Esophagus muscularis mucosa (tissue), 4 donors: ENCODE measurements at places on chromosomes 7 and 10. TPM values are rescaled to one million over a fixed set of nuclear protein-coding genes. Genes with fewer than 3 reads are reported as not detected.

DNA sequence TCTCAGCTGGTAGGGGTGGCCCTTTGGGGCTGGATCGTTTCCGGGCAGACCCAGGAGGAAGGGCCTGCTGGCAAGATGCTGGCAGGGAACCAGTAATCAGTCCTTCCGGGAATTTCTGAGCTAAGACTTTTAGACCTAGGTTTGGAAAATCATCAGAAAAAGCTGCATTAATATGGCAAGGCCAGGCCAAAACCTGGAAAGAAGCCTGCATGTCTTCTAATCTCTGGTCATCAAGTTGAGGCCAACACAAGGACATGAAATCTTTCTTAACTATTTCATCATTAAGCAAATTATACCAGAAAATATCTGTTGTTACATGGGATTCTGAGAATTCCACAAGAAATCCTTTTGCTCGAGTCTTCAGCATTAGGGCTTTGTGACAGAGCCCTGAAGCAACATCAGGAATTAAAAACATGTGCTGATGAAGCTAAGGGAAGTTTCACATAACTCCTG lies 19.9 kb downstream of the CPA1 start:
- DNase-seq, result no peak

DNA sequence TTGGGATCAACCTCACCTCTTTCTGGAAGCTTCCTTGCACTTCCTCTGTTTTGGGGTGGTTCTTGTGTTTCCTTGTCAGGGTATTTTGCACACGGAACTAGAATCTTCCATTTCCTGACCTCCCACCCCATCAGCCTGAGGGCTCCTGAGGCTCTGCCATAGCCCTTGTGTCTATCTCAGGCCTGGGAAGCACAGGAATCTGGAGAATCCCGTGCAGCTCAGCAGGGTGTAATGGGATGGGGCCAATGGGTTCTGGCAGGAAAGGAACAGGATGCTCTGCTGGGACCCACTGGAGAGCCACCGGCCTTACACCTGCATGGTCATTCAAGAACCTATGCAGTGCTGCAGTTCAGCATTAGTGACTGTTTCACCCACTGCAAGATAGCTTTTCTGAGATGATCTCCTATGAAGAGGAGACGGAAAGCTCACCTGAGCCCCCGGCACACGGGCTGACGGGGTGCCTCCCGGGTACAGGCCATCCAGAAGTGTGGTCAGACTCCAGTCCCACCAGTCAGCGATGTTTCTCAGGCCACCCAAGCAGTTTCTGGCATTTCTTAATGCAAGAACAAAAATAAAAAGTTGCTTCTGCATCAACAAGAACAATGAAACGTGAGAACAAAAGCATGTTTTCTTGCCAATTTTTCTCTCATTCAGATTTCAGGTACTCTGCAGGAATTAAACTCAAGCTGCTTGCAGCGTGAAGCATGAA lies 133.2 kb downstream of the PKD1L1 start:
- DNase-seq, result no peak

GRCh38 chr10:124732931-124733570 lies 11.1 kb downstream of the FAM53B start:
- DNase-seq, result no peak

Gene UPK3B
- not detected for total RNA-seq
